Fibroblast of pulmonary artery (primary cell): ENCODE measurements at places on chromosomes 7 and 10.
A peak's percentile ranks its signal among the peaks of the same experiment; 100 is the strongest.

GRCh38 chr10:126902157-126902556 lies 3.1 kb upstream of the DOCK1 start:
- peak; percentile 63 for DNase-seq

GRCh38 chr10:132637477-132638129 lies 100.0 kb downstream of the INPP5A start:
- peak; percentile 79 for DNase-seq

DNA sequence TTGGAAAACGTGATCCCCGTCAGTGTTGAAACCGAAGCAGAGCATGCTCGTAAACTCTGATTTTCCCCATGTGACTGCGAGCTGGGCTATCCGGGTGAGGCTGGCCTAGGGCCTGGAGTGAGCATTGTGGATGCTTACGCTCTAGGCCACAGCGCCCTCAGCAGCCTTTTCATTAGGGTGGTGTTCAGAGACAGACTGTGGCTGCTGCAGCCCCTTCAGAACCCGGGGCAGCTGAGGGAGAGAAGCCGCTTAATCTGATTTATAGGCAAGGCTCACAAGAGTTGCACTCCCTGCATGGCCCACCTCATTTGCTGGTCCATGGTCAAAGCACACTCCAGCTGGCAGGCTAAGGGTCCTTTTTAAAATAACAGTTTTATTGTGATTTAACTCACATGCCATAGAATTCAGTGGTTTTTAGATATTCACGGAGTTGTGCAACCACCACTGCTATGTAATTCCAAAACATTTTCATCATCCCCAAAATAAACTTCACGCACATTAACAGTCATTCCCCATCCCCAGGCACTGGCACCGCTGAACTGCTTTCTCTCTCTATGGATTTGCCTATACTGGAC lies 72.5 kb downstream of the SYPL1 start:
- peak; percentile 69 for DNase-seq

DNA sequence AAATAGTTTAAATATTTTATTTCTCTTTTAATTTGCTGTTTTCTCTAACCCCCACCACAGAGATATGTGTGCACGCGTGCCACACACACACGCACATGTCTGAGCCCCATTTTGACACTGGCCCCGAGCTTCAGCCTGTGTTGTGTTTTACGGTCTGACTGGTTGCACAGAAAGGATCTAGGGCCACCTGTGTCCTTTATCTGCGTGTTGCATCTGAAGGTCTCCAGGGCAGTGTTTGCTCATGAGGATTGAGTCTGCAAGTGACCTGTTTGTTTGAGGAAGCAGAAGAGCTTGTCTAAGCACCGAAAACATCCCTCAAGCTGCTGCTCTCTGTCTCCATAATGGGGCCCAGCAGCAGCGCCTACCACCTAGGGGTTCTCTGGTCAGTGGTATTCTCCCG lies 266.4 kb upstream of the LYZL1 start:
- DNase-seq = no peak
